Effector CD4-positive, alpha-beta T cell (primary cell): ENCODE measurements at places on chromosomes 7 and 10.

GRCh38 chr7:22255342-22255741 lies 101.6 kb downstream of the RAPGEF5 start:
- no peak for DNase-seq

GRCh38 chr10:13902868-13903587 lies 316.3 kb downstream of the PRPF18 start:
- no peak for DNase-seq

DNA sequence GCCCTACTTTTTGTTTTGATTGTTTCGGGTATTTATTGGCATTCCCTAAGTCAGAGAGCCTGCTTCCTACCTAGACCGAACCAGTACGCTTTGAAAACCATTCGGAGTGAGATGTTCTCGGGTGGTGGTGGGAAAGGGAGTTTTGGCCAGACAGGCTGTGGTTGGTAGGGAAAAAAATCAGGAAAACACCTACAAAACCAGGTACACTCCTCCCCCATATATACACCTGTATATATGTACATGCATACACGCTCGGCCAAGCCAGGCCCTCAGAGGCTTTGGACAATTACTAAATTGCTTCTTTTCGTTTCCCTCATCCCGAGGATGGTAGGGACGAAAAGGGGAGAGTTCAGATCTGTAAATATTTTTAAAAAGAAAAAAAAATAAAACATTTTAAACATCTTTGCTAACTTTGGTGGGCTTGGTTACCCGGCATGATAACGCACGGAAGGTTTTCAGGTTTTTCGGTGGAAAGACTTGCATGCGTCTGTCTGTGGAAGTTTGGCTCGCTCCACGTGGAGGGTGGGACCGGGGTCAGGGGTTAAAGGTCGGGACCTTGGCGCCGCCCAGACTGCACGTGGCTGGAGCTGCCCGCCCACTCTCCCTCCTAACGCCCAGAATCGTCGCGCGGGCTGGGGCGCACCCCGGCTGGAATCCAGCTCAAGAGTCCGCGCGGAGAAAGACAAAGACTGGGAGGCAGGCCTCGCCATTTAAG lies 2.5 kb downstream of the HMX2 start:
- no peak for DNase-seq

DNA sequence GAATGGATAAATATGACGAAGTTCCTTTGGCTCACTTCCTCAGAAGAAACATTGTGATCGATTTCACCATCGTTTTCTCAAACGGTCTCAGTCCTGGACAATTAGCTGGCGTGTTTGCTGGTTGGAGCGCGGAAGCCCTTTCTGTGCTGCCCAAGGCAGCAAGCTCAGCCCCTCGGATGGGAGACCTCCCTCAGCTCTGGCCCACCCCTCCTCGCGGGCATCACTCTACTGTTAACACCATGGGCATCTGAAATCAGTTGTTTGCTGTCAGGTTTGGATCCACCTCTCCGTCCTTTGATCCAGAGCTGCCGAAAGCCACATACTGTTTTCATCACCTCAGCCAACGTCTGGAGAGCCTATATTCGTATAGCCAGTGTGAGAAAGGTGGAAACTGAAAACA lies 68.2 kb downstream of the C10orf143 start:
- no peak for DNase-seq

DNA sequence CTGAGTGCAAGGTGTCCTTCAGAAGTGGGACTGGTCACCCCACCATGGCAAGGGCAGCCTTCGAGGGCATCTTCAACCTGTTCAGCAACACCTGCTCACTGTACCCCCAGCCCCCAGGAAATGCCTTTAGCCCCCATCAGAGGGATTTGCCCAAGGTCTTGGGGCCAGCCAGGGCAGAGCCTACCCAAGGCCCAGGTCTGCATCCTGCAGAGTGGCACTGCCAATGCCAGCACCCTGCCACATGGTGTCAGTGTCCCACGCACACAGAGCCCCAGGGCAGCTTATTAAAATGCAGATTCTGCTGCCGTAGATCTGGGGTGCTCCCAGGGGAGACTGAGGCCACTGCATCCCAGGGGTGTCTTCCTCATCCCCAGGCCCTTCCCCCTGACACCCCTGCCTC lies 106.2 kb upstream of the KCTD7 start:
- DNase-seq, result no peak

DNA sequence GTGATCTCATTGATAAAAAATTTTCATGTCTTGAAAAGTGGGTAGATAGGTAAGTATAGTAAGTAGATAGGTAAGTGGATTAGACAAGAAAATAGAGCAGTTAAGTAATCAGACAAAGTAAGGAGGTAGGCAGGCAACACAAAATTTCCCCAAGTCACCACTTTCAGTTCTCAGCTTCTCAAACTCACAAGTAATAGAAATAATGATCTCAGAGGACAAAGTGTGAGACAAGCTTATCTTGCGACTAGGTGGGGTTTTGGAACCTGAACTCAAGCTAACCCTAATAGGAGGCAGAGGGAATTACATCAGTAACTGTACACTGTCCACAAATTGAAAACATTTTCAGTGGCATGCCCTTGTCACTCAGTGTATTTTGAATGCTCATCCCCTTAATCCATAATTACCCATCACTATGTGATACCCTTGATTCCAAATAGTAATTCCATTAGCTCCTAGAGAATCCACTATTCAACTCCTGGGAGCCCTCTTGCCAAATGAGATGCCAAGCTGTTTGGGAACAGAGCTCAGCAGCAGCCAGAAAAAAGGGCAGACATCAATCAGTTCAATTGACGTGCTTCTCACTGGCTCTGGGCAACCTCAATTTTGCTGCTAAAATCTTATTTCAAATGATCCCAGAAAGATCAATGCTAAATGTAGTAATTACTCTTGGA lies 703.2 kb downstream of the XPNPEP1 start:
- DNase-seq, result no peak

DNA sequence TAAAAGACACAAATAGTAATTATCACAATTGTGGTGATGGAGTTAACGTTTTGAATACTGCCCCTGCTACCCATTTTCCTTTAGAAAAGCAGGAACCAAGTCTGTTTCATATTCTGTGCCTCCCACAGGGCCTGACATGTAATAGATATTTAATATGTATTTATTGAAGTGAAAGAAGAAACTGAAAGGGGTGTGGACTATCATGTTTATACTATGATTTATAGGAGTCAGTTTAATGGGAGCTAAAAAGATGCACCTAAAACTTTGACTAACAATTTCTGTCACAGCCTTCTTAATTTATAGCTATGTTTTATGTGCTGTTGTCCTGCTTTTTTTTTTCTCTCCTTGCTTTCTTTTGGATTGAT lies 24.1 kb upstream of the BHLHA15 start:
- no peak for DNase-seq

- no peak for DNase-seq
Observed at GRCh38 chr10:26706936-26707335, 9.4 kb downstream of the PDSS1 start.

- DNase-seq, result no peak
Observed at GRCh38 chr10:61708846-61709245, 46.1 kb downstream of the CABCOCO1 start.

- DNase-seq, result no peak
Observed at GRCh38 chr10:63603709-63604445, 82.7 kb downstream of the REEP3 start.

DNA sequence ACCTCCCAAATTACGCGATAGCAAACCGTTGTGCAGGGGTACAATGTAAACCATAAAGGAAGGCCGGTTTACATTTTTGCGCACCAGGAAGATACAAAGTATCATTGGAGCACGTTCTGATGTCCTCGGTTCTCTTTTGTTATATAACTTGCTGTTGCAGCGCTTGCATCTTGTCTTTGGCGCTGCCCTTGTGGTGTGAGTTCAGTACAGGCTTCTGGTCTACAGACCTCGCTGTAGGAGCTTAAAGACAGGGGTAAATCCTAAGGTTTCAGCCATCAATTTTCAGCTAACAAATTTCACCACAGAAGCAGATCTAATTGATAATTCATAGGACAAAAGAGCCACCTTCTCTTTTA lies 1.5 kb upstream of the MKX start:
- no peak for DNase-seq

DNA sequence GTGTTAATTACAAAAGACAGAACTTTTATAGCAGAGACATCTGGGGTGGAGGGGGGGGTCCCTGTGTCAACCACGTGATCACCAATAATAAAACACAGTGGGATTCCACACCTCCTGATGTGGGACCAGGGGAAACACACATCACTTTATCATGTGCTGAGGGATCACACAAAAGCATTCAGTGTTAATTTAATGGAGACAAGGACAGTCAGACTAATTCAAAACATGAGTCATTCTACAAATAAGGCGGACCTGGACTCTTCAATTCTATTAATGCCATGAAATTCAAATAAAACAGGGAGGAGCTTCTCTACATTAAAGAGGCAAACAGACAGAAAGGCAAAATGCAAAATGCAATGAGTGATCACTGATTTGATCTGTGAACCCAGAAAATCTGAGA lies 67.3 kb upstream of the PFKP start:
- DNase-seq, result no peak

DNA sequence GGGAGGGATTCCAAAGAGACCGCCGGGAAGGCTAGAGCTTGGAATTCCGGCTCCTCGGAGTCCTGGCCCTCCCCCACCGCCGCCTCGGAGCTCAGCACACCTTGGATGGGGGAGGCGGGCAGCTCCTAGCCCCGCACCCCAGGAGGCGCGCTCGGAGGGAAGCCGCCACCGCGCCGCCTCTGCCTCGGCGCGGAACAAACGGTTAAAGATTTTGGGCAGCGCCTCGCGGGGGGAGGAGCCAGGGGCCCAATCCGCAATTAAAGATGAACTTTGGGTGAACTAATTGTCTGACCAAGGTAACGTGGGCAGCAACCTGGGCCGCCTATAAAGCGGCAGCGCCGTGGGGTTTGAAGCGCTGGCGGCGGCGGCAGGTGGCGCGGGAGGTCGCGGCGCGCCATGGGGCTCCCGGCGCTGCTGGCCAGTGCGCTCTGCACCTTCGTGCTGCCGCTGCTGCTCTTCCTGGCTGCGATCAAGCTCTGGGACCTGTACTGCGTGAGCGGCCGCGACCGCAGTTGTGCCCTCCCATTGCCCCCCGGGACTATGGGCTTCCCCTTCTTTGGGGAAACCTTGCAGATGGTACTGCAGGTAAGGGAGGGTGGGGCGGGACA lies at the start of gene CYP26A1:
Gene CYP26A1, plus strand, starts transcription at position 355 of the 608 bp plus-strand sequence. Its CDS starts 42 bp downstream, at position 397.
- DNase-seq, result no peak

DNA sequence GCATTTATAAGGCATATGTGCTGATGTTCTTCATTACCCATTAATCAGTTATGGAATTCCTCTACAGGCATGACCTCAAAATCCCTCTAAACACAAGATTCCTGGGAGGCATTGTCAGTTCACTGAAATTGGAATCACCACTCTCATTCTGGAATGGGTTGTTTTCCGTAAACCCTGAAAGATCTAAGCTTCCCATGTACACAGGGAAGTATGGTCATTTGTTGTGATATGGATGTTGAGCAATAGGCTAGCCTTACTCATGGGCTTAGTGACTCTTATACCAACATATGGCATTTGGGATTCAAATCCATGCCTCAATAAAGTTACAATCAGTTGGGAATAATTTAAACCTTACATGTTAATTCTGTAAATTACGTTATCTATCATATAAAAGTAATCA lies 258.0 kb downstream of the XPNPEP1 start:
- no peak for DNase-seq

GRCh38 chr7:25375805-25376600 lies 147.7 kb upstream of the NPVF start:
- DNase-seq, result no peak

DNA sequence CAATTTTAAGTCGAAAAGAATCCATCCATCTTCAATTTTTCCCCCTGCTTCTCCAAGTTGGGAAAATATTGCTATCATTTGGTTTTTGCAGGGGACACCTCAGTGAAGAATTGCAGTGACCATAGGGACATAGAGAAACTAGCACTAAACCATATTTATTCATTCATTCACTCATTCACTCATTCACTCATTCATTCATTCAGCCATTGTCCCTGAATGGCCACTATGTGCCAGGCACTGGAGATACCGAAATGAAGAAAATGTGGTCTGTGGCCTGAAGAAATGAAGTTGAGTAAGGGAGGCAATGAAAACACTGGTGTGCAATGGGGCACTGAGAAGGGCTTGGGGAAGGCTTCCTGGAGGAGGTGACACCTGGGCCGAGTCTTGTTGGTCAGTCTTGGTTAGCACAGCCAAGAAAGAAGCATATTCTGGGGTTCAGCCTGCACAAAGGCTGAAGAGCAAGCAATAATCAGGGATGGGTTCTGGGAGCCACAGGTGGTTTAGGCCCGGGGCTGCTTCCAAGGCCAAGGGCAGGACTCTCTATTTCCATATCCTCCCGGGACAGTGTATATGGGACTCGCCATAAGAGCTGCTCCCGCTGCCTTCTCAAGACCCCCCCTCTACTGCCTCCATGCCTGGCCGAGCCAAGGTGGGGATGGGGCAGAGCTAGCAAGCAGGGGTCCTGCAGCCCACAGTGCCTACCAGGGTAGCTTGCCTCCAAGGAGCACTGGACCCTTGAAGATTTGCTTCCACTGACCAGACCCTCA lies 25.5 kb upstream of the C10orf105 start:
- no peak for DNase-seq

DNA sequence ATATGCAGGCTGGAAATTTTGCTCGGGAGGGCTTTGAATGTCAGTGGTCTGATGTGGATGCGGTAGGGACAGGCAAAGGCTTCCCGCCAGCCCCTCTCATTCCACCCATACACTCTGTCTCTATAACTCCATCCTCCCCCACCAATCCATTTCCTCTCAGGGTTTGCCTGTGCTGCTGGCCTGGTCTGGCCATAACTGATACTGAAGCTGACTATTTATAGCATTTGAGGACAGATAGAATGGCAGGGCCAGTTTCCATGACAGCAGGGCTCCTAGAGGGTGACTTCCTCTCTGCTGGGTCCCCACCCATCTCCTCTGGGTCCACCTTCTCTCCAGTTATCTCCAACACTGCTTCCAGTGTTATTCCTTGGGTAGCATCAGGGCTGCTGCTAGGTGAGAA lies 6.6 kb upstream of the PDLIM1 start:
- DNase-seq, result no peak

DNA sequence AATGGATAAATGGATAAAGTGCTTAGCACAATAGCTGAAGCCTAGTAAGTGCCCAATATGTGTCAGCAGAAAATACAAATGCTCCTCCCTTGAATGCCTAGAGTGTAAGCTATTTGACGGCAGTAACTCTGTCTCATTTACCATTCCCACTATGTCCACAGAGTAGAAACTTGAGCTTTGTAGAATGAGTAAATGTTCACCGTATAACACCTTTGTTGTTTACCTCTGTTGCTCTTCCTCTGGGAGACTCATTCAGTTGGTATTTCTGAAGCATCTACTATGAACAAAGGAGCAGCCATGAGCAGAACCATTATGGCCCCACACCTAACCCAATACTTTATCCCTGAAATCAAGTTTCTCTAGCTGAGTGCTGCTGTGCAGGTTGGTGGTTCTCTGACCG lies 8.4 kb upstream of the SLC16A12 start:
- DNase-seq, result no peak

DNA sequence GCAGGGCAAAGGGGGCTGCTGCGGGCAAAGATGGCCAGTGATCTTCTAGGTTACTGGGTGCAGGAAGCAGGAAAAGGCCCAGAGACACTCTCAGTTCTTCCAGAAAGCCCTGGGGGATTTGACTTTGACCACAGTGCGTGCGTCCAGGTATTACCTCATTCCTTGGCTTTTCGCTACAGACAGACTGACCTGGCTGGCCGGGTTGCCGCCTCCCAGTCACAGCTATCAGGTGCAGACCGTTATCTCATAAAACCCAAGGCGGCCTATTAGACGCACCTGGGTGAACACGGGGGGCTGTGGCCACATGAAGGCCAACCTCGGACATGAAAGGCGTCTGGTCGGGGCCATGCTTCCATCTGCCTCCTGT lies 80.3 kb downstream of the FOXL3 start:
- DNase-seq, result no peak
